ENCODE measurements at places on chromosomes 16 and 17.

- DNase-seq, result peak; percentile 84
Observed at GRCh38 chr17:39200070-39200879, at the start of gene RPL19. TSS of gene RPL19 (plus strand) at chr17:39200283. CDS start at chr17:39200345, 62 bp downstream.

DNA sequence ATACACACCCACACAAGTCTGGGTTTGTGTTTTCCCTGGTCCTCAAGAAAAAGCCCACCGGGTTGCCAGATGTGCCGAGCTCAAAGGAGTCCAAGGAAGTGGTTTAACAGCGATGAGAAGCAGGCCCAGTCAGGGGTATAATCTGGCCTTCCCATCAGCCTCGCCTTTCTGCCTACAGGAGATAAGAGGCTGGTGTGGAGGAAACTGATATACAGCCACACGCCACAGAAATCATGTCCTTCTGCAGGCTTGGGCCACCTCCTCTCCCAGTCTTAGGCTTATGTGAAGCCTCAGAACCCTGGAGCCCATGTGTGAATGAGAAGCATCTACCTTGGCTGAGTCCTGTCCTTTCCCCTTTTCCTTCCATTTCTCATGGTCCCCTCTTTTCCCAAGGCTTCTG, 43.6 kb upstream of the MMP2 start:
- DNase-seq, result no peak

DNA sequence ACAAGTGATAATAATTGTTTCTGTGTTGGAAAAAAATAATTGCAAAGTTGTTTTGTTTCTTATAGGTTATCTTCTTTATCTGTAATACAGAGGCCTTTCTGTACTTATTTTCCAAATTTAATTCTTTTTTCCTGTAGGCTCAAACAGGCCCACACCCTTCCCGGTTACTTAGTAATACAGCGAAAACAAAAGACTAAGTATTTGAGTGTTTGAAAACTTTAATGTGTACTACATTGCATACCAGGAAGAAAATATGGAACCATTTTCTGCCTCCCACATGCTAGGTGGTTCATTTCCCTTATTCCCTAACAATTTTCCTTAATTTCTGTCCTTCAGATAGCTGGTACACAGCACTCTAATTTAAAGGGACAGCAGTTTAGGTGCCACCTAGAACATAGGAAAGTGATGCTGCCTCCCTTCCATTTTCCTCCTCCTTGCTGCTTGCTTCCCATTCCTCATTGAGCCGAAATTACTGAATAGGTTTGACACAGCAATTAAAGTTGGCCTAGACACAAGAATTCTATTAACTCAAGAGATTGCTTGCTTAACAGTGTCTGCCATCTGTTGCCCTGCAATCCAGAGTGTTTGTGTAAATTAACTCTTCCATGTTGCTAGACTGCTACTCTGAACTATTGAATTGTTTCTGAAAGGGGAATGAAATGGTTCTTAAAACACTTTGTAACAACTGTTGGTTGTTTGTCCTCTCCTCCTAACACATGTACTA, 24.2 kb downstream of the CYB5B start:
- no peak for DNase-seq

DNA sequence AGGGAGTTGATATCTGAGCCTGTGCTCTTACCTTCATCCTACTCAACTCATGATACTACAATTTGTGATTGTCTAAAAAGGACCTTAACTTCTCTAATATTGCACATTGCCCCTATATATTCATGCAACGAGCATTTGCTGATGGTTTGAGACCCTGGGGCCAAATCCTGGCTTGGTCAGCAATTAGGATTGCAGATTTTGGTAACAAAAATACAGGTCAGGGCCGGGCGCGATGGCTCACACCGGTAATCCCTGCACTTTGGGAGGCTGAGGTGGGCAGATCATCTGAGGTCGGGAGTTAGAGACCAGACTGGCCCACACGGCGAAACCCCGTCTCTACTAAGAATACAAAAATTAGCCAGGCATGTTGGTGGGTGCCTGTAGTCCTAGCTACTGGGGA, 35.4 kb upstream of the HAPSTR1 start:
- no peak for DNase-seq

DNA sequence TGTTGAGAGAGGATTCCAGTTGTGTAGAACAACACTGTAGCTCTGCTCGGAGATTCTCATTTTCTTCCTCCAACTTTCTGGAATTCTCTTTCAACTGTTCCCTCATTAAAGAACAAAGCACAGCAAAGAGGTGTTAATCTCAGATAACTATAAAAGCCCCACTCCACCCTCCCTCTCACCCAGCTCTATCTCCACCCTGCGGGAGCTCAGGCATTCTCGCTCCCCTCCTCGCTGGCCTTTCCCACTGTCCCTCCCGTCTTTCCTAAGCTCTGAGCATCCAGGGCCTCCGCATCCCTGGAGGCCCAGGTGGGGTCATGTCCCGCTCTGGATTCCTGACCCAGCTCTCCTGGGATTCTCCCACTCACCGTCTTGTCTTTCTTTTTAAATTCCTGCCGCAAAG, 35.1 kb downstream of the DHX38 start:
- DNase-seq, result no peak

- no peak for DNase-seq
Observed at GRCh38 chr17:46889992-46890564, 32.9 kb upstream of the GOSR2 start.

DNA sequence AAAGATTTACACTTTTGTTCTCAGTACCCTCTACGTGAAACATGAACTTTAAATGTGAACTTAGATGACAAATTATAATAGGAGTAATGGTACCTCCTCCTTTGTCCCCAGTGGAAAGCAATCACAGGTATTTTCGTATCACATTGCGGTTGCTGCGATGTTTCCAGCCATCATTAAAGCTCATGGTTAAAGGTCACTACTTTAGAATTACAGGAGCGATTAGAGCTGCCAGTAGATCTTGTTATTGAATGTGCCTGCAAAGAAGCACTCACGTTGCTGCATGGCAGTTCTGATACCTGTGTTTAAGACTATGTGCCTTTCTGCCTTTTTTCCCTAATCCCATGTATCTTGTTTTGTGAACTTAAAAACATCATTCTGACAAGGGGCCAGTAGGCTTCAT, 301.0 kb downstream of the CPPED1 start:
- DNase-seq, result no peak

GRCh38 chr16:7227229-7227721, 105.4 kb upstream of the RBFOX1 start:
- no peak for DNase-seq

DNA sequence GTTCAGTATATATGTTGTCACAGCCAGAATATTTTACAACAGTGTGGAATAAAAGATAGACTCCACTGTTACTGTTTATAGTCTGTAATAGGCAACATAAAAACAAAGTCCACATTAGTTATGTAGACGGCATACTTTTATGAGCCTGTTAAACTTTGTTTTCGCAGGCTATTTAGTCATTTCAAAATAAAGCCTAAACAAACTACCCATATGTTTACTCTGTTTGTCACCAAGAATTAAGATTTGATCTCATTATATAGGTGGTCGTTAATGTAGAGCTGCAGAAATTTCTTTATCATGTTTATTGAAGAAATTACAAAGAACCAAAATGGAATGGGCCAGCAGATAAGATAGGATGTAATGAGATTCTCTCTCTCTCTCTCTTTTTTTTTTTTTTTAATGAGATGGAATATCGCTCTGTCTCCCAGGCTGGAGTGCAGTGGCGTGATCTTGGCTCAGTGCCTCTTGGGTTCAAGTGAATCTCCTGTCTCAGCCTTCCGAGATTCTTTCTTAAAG, 943.8 kb upstream of the SOX9 start:
- no peak for DNase-seq

- peak; percentile 85 for DNase-seq
Observed at GRCh38 chr16:17070882-17071592, 399.7 kb downstream of the XYLT1 start.

- DNase-seq, result no peak
Observed at GRCh38 chr17:17062356-17062755, 20.1 kb downstream of the MPRIP start.

DNA sequence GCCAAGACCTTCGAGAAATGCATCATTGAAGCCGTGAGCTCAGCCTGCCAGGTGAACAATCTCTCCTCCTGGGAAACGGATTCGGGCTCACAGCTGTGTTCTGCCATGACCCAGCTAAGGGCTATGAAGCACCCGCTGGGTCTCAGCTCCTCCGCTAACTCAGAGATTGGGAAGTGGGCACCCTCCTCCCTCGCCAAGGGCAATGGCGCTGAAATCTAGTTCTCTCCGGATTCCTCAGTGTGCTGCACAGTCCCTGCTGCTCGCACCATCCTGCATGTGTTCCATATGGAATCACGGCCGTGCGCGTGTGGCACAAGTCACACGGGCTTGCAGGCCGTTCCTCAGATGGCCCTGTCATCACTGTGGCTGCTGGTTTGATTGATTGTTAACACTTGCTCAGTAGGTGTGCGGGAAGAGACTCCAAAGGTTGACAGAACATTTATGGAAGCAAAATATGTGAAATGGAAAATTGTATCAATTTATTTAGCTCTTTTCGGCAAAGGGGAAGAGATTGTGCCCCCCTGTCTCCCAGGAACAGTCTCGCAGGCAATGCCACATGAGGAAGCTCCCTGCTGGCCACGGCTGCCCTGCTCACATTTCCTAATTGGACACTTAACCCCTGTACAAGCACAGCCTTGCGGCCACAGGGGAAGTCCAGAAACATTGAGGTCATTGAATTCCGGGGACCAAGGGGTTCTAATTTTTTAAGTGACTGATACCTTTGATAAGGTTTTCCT, 58.8 kb downstream of the RNF213 start:
- DNase-seq, result no peak

DNA sequence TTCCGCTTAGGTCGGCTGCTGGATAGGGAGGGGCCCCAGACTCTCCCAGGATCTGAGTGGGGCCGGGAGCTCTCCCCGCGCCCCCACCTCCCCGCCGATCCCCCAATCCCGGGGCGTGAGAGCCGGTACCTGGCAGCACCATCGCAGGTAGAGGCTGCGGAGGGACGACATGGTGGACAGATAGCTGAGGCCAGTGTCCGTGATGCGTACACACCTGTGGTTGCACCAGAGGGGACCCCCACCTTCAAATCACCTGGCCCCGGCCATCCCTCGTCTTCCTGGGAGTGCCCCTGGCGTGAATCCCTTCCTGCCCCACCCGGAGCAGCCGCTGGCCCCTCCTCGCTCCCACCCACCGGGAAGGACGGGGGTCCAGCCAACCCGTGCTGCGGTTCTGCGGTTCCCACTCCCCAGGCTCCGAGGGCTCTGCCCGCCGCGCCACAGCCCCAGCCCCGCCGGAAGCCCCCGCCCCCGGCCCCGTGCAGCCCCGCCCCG, 4.7 kb upstream of the WDR24 start:
- DNase-seq, result no peak

- no peak for DNase-seq
Observed at GRCh38 chr17:57550016-57550415, 195.1 kb downstream of the CCDC182 start.

- DNase-seq, result no peak
Observed at GRCh38 chr17:72145962-72146361, 25.1 kb downstream of the SOX9 start.

GRCh38 chr17:37050920-37051319, 102.2 kb downstream of the AATF start:
- no peak for DNase-seq

- no peak for DNase-seq
Observed at GRCh38 chr17:79927688-79928501, 88.7 kb upstream of the CBX4 start.

Measured in CD4-positive, alpha-beta T cell treated with Interleukin-6 for 4 hours (primary cell).